ENCODE measurements at places on chromosomes 6 and 20.

DNA sequence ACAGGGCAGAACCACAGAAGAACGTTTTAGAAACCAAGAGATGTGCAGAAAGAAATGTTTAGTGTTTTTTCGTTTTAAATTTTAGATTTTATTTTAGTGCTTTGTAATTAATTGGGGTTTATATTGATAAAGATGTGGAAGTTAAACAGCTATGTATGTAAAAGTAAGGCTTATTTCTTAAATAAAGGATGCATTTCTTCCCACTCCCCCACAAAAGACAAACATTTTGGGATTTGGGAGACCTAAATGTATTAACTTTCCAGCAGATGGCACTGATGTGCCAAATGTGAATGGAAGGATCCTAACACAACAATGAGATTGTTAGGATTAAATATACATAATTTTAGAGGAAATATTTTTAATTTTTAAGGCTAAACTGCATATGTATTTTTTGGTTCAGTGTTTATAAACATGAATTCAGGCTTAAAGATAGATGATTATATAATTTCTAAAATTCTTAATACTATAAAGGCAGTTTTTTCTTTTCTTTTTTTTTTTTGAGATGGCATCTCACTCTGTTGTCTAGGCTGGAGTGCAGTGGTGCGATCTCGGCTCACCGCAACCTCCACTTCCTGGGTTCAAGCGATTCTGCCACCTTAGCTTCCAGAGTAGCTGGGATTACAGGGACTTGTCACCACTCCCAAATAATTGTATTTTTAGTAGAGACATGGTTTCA lies 12.0 kb downstream of the PFDN4 start:
- DNase-seq = no peak

DNA sequence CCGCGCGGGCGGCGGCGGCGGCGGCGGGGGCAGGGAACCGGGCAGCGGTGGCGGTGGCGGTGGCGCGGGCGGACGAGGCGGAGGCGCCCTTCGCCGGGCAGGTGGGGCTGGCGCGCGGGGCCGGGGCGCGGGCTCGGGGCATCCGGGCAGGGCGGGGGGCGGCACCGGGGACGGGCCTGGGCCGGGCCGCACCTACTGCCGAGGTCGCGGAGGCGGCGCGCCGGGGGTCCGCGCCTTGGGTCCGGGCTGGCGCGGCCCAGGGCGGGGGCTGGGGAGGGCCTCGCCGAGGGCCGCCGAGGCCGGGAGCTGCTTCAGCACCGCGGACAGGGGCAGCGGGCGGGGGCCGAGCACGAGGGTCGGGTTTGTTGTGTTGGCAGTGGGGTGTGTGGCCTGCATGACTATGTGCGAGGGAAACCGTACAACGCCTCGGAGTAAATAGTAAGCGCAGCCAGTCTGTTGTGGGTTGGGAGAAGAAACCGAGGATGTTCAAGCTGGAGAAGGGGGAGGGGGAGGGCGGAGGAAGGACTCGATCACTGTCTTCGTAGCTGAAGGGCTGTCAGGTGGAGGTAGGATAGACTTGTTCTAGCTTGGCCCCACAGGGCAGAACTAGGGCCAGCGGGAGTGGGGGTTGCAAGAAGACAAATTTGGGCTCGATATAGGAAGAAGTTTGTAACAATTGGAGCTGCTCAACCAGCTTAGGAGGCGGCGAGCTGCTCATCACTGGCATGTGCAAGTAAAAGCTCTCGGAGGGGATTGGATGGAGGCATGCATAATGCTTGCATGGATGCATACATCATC lies 593 bp downstream of the MMP24 start:
- DNase-seq = peak; percentile 77

GRCh38 chr6:150622476-150622875 lies 22.8 kb downstream of the PLEKHG1 start:
- DNase-seq = no peak

- no peak for DNase-seq
Measured at GRCh38 chr20:48812600-48813445, 15.0 kb downstream of the PREX1 start.

GRCh38 chr20:57415771-57416170 lies 24.6 kb downstream of the RBM38 start:
- DNase-seq = no peak

- peak; percentile 21 for DNase-seq
Measured at GRCh38 chr20:41386502-41387427, 20.1 kb upstream of the EMILIN3 start.

- no peak for DNase-seq
Measured at GRCh38 chr6:45732731-45733130, 282.9 kb downstream of the CLIC5 start.

- DNase-seq = no peak
Measured at GRCh38 chr6:17031961-17032360, 69.9 kb upstream of the STMND1 start.

DNA sequence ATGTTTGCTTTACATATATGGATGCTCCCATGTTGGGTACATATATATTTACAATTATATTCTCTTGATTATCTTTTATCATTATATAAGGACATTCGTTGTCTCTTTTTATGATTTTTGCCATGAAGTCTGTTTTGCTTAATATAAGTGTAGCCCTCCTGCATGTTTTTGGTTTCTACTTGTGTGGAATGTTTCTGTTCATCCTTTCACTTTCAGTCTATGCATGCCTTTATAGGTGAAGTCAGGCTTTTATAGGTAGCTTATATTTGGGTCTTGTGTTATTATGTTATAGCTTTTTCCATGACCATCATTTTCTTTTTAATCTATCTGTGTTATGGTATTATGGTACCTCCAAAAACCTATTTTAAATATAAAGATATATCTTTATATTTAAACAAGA lies 612.5 kb upstream of the HS3ST5 start:
- DNase-seq = no peak

DNA sequence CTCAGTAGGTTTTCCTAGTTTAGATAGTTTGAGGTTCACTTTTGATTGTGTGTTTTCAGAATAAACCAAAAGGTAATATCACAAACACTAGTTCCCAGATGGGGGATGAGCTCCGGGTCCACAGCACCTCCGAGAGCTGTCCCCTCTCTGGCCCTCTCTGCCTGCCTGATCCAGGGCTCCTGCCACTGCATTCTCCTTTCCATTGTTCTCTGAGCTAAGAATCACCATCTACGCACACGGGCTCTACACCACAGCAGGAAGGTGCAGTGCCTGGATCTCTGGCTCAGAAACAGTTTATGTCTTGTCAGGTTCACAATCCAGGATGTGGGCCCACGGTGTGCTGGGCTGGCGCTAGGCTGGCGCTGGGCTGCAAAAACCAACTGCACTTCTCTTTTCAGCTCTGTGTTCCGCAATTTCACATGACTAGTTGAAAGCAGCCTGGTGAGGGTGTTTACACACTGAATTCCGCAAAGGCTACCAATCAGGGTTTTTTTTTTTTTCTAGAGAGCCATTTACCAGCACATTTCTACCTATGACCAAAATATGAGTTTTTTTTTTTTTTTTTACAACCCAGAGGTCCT lies 167.5 kb downstream of the SOD2 start:
- no peak for DNase-seq

- DNase-seq = no peak
Measured at GRCh38 chr20:45121388-45121787, 2.9 kb downstream of the WFDC12 start.

DNA sequence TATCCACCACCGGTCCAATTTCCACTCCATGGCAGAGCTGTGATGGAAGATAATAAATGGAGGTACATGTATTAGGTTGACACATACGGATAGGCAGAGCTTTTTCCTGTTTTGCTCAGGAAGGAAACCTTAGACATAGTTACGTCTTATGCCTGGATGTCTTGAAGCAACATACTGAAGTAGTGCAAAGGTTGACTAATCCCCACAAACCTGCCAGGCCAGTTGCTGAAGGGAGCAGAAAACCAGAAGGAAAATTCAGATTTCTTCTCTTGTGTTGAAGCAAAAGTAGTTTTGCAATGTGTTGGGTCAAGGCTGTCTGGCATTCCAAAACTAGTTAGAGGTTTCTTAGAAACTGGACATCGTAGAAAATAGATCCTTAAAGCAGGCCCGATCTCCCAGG lies 68.7 kb downstream of the PHACTR1 start:
- DNase-seq = no peak

DNA sequence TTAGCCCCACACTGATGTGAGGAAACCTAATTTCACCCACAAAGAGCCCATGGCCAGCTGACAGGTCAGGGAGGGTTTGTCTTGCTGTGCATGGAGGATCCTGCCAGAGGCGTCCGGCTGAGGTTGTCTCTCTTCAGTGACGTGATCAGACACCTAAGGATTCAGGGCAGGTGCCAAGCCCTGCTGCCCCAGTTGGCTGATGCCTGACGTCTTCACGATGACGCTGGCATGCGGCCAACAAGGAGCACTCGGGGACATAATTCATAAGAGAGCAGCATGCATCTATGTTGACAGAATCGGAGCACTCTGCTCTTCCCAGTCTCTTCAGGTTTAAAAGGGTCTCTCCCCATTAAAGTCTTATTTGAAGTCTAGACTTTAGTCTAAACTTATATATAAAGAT lies 47.8 kb downstream of the PSMB1 start:
- DNase-seq = no peak

DNA sequence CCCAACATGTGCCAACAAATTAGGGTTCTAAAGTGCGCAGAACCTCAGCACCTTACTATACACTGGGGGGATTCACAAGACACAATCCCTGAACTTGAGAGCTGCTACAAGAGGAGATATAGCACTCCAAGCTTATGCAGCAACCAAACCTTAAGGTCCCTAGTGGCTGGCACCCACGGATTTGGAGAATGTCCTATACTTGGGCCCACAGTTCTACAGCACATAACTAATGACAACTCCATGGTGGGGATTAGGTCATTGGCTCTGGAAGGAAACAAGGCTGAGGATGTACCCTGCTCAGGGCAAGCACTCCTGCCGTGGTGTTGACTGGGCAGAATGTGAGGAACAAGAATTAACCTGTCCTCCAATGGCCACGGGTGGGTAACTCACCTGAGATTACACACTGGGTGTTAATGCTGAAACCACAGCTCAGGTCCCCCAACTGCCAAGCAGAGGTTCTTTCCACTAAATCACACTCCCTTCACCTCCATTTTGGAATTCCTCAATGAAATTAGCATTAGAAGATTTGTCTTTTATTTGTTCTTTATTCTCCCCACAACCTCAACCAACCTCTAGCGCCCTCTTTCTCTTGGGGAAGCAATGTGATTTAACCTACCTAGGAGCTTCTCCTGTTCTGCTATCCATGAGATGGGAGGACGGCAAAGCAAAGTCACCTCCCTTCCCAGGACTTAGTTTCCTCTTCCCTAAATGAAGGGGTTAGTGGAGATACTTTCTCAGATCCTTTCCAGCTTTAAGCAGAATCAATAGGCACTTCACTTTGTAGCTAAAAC lies 32.0 kb downstream of the TRERF1 start:
- no peak for DNase-seq

- DNase-seq = no peak
Measured at GRCh38 chr20:14036567-14036966, 41.3 kb downstream of the MACROD2 start.

DNA sequence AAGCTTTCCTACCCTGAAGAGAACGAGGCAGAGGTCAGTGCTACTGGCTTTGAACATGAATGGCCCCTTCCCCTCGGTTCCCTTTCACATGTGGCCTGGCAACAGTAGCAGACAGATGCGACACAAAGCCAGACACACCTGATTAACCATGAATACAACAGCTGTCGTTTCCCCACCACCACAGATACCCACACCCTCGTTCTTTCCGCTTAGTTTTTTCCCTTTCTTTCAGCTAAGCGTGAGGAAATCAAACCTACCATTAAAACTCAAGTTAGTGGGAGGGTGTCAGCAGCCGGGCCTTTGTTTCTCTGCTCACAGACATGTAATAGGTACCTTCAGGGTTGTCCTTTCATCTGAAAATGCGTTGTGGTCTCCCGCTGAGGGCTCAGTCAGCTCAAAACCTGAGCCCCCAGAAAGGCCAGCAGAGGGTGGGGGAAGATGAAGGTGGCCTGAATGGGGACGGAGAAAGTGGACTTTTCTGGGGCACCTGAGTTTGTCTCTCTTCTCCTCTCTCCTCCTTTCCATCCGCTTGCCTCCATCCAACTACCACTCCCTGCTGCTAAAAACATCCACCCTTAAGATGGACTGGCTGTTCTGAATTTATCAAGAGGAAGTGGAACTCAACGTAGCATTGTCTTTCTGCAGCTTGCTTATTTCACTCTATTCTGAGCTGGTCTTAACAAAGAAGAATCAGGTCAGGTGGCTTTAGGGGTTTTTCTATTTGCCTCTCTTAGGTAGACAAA lies 516.6 kb upstream of the JARID2 start:
- no peak for DNase-seq

DNA sequence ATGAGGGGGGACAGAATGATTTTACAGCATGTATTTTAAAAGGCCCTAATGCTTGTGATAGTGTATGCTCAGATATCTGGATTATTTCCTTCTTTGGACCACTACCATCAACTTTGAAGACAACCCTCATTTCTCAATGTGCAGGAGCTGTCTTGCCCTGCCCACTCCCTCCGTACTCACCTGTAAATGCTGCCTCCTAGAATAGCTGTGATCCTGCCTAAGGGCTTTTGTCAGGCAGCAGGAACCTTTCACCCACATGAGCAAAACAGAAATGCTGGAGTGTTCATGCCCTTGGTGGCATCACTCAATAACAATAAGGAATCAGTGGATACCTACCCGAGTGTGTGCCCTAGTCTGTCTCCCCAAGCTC lies 723.6 kb upstream of the FLRT3 start:
- DNase-seq = no peak
